ENCODE measurements at places on chromosomes 16 and 17.

DNA sequence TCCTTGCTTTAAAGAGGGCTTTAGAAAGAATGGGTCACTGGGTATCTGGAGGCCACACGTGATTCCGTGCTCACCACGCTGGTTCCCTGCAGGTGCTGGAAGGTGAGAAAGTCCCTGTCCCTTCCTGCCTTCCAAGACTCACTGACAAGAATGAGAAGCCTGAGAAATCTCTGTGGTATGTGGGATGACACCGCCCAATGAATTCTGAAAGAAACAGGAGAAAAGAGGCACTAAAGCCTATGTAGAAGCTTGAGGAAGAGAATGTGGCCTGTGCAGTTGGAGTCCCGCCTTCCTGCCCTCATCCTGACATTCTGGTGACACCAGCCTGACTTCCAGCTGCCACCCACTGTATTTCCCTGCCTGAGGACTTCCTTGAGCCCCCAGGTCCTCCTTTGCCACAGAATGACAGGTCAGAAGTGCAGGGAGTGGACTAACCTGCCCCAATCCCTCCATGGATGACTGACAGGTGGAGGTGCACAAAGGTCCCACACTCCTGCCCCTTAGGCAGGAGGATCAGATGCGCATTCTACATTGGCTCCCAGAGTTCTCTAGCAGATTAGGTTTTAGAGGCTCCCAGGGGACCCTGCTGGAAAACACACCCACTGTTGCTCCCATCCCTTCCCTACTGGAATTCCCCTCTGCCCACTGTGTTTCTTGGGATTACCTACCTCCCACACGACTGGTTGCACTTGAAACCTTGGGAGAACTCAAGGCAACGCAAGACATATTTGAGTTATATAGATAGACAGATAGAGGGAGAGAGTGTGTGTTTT is 38.6 kb upstream of the TENT4B start:
- no peak for DNase-seq

GRCh38 chr16:51404386-51404785 is 253.3 kb upstream of the SALL1 start:
- DNase-seq, result no peak

DNA sequence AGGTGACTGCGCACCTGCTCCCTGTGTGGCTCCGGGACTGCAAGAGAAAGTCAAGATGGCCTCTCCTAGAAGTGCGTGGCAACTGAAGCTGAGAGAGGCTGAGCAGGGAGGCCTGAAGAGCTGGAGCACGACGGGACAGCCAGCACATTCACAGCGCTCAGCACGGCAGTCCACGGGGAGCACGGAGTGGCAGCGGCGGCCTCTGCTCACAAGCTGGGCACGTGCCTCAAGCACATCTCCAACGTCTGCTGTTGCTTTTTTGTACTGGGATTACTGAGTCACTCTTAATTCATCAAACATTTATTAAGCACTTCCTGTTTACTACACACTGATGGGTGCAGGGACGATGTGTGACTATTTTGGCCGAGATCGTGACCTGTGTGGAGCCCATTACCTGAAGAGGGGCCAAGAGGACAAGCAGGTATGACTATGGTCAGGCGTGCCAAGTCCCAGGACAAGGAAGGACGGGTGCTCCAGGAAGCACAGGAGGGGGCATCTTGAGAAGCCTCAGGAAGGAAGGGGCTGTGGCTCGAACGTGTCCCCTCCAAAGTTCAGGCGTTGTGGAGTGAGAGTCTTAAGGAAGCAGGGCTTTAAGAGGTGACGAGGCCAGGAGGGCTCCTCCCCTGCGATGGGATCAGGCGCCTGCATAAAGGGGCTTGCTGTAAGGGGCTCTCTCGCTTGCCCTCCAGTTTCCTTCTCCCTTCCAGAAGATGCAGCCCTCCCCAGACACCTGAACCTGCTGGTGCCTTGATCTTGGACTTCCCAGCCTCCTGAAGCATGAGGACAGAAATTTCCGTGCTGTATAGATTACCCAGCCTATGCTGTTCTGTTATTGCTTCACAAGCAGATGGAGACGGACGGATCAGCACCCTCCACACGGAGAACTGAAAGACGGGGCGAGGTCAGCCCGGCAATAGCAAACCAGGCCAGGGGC is 105.8 kb downstream of the ADCY9 start:
- DNase-seq, result no peak

DNA sequence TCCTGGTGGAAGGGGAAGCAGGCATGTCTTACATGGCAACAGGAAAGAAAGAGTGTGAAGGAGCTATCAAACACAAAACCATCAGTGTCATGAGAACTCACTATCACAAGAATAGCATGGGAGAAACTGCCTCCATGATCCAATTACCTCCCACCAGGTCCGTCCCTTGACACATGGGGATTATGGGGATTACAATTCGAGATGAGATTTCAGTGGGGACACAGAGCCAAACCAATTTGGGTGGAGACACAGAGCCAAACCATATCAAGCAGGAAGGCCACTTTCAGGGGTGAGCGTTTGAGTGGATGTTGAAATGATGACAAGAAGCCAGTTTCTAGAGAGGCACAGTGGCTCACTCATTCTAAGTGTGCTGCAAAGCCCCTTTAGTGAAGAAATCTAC is 143.8 kb downstream of the CPPED1 start:
- no peak for DNase-seq

- DNase-seq, result no peak
These were observed 27.3 kb downstream of the KAT7 start for GRCh38 chr17:49815761-49816281.

DNA sequence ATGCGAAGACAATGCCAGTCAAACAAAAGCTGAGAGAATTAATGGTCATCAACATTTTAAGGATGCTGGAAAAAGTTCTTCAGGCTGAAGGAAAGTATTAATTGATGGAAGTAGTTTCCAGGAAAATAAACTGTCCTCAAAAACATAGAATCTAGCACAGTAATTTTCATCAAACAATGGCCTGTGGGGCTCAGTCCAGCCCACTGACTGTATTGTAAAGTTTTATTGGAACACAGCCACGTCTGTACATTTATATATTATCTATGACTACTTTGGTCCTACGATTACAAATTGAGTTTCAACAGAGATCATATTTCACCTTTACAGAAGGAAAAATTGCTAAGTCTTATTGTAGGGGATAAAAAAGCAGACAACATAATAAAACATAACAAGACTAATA is 484.5 kb downstream of the KCNJ2 start:
- no peak for DNase-seq

DNA sequence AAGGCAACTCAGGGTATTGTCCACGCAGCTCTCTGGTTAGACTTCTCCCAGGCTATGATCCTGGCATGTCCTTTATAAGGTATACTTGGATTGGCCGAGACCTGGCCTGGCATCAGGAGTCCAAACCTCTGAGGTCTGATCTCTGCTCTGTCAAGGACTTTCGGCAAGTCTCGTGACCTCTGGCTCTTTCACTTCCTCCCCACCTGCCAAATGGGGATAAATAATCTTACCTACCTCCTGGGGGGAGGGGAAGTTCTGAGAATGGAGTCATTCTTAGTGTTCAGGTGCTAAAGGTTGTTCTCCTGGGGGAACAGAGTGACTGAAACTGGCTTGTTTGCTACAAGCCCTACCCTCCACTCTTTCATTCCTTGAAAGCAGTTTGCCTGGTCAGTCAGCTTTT is 7.6 kb downstream of the ATXN1L start:
- no peak for DNase-seq

GRCh38 chr16:86252596-86252995 is 257.7 kb upstream of the FOXF1 start:
- no peak for DNase-seq

DNA sequence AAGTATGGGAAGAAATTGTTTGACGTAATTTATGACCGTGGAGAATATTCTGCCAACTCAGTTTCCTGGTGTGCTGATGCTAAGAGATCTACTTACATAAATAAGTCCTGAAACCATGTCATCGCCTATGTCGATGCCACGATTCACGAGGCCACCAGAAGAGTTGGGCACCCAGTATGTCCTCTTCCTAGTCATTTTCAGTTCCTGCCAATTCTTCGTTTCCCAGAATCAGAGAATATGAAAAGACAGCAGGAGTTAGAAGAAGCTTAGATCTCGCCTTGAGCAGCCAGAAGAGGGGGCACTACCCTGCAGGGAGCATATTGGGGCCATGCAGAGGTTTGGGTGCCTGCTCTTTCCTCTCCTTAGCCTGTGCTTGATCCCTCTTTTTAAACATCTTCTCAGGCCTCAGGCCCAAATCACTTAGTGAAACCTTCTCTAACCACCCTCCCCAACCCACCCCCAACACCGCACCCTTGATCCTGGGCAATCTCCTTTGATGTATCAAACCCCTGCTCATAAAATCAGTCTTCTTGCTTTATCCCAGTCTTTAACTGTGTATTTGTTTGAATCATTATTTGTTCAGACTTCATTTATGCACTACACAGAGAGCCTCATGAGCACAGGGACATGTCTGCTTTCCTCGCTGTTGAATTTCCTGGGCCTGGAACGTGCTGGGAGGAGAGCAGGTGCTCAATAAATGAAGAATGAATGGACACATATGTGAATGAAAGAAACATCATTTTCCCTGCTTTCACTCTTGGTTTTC is 12.2 kb upstream of the LONP2 start:
- peak; percentile 26 for DNase-seq

DNA sequence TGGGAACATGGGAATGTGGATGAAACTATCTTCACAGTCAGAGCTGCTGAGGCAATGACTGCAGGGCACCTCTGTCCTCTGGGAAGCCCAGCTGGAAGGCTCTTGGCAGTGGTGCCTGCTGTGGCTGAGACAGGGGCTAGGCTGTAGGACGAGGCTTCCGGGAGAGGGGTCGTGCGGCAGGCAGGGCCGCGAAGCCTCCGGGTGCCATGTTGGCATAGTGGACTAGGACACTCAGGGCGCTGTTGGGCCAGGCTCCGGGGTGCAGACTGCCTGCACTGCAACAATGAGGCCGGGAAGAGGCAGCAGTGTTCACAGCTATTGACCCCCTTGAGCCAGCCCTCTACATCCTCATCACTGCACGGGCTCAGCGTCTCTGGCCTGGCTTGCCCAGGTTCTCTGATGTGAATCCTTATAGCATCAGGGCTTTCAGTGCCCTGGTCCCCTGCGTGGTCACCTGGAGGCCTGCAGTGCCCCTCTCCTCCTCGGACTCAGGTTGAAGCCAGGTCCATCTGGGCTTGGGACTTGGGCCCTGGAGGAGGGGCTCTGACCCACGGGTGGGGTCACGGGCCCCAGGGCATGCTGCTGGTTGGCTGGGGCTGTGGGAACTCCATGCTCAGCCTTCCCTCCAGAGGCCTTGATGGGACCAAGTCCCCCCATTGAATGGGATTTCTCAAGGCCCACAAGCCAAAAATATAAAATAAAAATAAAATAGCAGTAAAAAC is 91.6 kb downstream of the TNFRSF13B start:
- DNase-seq, result no peak

DNA sequence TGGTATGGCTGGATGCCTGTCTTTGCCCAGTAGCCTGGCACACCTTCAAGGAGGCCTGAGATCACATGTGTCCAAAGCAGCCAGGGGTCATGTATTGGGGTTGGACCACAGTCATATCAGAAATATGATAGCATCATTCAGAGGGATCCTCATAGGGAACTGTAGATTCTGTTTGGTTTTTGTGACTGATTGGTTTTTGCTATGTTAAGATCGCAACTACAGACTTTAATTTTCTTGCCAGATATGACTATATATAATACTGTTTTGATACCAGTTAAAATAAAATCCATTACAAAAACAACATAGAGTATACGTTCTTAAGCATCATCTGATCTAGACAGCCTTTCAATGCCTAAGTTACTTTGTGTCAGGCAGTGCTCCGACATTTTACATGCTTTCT is 11.8 kb upstream of the SMPD3 start:
- DNase-seq, result no peak

DNA sequence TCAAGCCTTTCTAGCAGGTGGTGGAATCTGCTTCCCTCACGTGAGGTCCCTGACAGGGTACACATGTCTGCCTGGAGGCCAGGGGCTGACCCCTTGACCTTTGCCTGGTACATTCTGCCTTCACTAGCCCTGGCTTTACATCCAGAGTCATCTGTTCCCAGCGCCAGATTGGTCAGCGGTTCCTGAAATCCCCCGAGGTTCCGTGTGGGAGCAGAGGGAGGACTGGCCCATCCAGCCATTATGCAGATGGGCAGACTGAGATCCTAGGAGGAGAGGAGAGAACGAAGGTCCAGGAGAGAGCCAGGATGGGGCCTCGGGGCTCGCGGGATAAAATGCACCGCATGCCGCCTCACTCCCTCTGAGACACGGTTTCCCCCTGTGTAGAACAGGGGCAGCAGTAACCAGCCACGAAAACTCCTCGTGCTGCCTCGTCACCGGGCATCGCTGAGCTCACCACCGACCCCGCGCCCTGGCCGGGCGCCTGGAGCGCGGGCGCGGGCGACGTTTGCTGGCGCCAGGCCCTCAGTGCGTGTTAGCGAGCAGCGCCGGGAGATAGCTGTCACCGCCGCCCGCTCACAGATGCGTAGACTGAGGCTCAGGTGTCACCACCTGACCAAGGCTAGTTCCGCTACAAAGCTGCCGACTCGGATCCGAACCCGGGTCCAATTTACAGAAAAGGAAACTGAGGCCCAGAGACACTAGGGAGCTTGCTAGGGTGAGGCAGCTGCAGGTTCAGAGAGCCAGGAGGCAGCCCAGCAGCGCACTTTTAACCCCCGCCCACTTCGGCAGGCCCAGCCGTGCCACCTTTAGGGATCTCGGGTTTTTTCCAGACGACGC is 811 bp upstream of the MAP2K3 start:
- DNase-seq, result peak; percentile 44
